Activated CD4-positive, alpha-beta T cell treated with anti-CD3 and anti-CD28 coated beads for 24 hours (primary cell): ENCODE measurements at places on chromosomes 3 and 15.

- DNase-seq, result no peak
These were observed 9.7 kb upstream of the FBXL22 start for GRCh38 chr15:63587527-63587926.

DNA sequence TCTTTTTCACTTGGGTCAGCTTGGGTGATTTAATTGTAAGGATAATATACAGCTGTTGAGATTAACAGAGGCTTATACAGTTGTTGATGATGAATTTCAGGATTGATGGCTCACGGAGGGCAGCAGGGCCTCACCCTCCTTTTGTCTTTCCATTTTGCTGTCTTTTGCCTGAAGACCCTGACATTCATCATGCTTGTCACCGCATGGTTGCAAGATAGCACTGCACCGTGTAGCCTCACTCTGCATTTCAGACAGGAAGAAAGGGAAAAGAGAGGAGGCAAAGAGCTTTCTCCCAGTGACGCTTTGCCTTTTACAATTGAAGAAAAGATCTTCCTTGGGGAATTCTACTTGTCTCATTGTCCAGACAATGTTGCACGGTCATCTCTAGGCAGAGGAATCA, 115.1 kb downstream of the TPRG1 start:
- DNase-seq, result no peak

- DNase-seq, result no peak
These were observed 48.9 kb upstream of the ZDHHC23 start for GRCh38 chr3:113898892-113899291.

GRCh38 chr3:78507196-78507984, 1260.4 kb downstream of the ROBO1 start:
- no peak for DNase-seq

DNA sequence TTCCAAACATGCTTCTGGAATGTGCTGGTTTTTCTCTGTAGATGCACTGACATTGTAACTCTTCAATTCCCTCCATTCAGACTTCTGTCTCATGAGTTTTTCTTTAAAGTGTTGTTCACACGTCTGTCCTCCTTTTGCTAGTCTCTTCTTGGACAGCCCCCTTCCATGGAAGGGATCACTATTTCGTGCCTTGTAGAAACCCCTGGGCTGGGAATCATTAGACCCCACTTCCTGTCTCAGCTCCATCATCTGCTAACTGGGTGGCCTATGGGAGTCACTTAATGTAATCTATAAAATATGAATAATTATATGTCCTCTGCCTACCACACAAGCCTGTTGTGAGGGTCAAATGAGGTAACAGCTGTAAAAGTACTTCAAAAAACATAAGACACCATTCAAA, 110.6 kb downstream of the THSD4 start:
- DNase-seq, result no peak

- no peak for DNase-seq
These were observed 487.1 kb upstream of the NR2F2 start for GRCh38 chr15:95843241-95843910.

DNA sequence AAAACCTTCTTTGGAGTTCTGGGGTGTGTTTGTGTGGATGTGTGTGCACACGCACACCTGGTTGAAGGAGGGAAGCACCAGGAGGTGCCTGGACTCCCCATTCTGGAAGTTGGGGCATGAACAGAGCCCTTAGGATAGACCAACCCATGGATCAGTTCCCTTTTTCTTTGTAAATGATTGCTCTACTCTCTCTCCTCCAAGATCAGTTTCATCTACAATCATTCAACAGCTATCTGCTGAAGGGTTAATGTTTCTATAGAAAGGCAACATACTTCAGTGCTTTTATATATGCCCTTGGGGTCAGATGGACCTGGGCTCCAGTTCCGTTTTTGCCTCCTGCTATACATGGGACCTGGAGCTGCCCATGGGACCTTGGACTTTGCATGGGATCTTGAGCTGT, 352.1 kb upstream of the CFAP20DC start:
- DNase-seq, result no peak

GRCh38 chr3:72327008-72327407, 521.2 kb downstream of the SHQ1 start:
- DNase-seq, result no peak

- no peak for DNase-seq
These were observed 141.1 kb downstream of the XXYLT1 start for GRCh38 chr3:195129644-195130492.

- DNase-seq, result no peak
These were observed 95.2 kb upstream of the UBE2E1 start for GRCh38 chr3:23710555-23710954.

DNA sequence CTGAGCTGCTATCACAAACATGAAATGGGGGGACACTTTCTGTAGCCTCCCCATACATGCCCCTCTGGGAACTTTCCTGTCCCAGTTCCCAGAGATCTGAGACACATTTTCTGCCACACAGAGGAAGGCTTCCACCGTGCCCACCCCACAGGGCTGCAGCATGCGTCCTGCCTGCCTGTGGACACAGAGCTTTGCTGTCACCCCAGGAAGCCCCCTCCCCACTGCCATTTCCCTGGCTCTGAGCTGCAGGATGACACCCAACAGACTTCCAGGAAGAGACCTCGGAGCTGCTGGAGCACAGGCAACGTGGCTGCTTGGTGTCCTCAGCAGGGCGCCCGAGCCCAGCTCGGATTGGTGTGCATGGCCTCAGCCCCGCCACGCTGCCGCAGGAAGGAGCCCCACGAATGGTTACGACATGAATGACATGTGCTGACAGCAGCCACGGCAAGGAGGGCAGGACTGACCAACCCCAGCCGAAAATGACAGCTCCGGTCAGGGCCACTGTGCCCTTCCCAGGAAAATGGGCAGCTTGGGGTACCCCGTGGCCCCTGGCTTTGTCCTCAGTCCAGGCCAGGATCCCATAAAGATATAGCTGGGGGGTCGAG, 81.3 kb downstream of the VGLL4 start:
- no peak for DNase-seq

DNA sequence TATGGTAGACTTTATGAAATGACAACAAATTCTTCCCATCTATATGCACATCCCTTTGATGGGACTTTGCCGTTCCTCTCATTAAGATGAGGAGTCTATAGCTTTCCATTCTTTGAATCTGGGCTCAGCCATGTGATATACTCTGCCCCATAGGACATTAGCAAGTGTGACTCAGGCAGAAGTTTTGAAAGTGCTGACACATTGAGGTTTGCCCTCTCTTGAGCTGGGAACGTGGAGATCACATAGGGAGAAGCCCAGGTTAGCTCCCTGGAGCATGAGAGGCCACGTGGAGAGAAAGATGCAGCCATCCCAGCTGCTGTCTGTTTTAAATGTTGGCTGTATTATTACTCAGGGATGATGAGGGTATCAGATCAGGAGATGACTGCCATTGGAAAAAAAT, 67.7 kb upstream of the OXTR start:
- no peak for DNase-seq

GRCh38 chr3:36542186-36542585, 161.9 kb downstream of the STAC start:
- DNase-seq, result no peak

DNA sequence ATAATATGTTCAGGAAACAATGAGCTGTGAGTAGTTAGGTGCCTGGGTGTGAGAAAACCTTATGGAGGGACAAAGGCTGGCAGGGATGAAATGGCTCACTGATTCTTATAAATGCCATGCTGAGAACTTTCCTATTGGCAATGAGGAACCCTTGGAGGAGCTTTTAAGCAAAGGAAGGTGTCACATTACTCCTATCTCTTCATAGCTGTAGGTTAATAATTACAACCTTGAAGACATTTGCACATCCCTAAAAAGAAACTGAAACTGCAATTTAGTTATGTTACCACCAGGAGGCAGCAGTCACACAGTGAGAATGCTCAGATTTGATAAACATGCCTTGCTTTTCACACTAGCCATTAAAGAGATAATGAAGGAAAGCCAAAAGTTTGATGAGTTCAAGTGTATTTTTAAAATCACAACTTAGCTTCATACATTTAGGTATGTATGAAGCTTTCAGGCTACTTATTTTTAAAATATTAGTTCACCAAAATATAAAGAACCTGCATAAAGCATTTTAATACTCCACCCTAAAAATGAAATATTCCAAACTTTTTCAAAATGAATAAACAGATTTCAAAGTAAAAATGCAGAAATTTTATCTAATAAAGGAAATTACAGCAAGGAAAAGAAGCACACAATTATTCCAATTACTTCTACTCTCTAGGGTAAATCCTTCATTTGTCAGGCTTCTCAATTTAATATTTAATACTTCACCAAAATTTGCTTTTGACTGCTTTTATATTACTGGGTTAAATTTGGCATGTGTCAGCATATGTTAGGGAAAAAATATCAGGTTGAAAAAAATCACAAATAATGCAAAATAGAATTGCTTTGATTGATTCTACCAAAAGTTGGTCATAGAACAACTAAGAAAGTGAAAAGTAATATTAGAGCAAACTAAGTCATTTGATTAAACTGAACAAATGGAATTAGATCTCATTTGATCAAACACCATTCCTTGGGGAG, 136.9 kb upstream of the SLC2A2 start:
- no peak for DNase-seq

GRCh38 chr3:152419748-152420147, 151.0 kb downstream of the MBNL1 start:
- DNase-seq, result no peak

GRCh38 chr15:23648920-23649515, 1.4 kb upstream of the MAGEL2 start:
- DNase-seq, result no peak

DNA sequence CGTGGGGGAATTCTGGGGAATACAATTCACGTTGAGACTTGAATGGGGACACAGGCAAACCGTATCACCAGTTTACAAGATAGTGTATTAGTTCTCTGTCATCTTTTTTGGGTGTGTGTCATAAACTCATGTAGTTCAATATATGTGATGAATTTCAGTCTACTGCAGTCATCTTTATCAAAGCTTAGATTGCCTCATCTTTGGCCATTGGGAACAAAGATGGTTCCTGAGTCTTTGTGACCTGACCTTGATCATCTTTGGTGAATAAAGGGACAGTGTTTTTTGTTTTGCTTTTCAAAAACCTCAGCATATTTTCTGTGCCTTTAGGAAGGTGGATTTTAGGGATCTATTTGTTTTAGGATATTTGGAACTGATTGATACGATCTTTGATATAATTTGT, 23.3 kb downstream of the LRCH3 start:
- DNase-seq, result no peak

- no peak for DNase-seq
These were observed 13.2 kb upstream of the SPG11 start for GRCh38 chr15:44676676-44677075.

- DNase-seq, result no peak
These were observed 50.3 kb downstream of the PLXNA1 start for GRCh38 chr3:127033171-127033570.

GRCh38 chr15:89907289-89907688, 5.5 kb downstream of the ARPIN start:
- no peak for DNase-seq

GRCh38 chr3:62084558-62084957, 288.8 kb downstream of the FEZF2 start:
- no peak for DNase-seq

DNA sequence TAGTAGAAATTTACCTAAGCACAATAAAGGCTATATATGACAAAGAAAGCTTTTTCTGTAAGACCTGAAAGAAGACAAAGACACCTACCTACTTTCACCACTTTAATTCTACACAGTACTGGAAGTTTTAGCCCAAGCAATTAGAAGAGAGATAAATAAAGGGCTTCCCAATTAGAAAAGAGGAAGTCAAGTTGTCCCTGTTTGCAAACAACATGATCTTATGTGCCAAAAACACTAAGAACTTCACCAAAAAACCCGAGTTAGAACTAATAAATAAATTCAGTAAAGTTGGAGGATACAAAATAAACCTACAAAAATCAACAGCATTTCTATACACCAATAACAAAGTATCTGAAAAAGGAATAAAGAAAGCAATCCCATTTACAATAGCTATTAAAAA, 190.9 kb downstream of the NR2F2 start:
- no peak for DNase-seq

DNA sequence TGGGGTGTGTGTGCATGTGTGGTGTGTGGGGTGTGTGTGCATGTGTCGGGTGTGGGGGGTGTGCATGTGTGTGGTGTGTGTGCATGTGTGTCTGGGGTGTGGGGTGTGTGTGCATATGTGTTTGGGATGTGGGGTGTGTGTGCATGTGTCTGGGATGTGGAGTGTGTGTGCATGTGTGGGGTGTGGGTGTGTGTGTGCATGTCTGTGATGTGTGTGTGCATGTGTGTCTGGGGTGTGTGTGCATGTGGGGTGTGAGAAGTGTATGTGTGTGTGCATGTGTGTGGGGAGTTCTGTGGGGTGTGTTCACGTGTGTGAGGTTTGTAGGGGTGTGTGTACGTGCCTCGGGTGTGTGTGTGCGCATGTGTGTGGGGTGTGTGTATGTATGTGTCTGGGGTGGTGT, 6.7 kb upstream of the OCA2 start:
- no peak for DNase-seq

DNA sequence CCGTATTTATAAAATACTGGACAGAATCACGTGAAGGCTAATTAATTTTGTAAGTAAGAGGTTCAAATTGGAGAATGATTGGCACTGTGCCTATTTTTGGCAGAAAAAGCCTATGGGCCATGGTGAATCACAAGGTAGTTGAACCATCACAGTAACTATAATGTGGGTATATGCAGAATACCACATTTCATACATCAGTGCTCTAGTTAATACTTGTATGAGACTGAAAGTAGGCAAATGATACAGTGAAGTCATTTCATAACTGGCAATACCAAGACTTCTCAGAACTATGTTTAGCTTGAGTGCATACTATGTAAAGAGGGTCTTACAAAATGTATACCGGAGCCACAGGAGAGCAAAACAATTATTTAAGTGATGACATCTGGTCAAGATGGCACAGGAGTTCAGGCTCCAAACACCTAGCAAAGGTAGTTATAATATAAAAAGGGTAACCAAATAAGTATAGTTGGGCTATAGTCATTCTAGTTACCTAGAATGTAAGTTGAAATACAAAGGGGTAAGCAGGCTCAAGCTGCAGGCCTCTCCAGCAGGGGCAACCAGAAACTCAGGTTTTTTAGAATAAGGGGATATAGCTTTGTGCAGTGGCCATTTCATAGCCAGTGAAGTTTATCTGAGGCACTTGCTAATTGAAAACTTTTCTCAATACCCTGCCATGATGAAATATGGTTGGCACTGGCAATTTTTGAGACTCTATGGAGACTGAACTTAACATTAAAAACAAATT, 19.1 kb downstream of the GPR160 start:
- DNase-seq, result no peak

DNA sequence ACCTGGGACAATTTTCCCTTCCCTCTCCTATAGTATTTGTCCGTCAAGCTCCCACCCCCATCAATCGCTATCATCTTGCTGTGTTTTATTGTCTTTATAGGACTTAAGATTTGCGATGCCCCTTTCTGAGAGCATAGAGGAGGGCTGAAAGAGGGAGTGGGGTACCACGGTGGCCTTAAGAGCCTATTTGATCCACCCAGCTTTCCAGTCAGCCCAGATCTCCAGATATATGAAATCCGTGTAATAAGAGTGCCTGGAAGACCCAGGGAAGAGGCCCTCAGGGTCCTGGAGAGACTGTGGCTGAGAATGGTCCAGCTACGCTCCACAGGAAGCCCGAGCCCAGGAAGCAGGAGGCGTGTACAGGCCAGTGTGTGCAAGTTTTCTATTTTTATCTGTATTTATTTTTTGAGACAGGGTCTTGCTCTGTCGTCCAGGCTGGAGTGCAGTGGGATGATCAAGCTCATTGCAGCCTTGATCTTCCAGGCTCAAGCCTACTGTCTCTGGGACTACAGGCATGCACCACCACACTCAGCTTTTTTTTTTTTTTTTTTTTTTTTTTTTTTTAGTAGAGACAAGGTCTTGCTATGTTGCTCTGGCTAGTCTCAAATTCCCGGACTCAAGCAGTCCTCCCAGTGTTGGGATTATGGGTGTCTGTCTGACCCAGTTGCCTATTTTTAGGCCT, 964 bp upstream of the NCKIPSD start:
- DNase-seq, result no peak
